ENCODE measurements at places on chromosomes 4 and X.

GRCh38 chr4:125693228-125693627 is 378.5 kb downstream of the FAT4 start:
- DNase-seq = no peak

DNA sequence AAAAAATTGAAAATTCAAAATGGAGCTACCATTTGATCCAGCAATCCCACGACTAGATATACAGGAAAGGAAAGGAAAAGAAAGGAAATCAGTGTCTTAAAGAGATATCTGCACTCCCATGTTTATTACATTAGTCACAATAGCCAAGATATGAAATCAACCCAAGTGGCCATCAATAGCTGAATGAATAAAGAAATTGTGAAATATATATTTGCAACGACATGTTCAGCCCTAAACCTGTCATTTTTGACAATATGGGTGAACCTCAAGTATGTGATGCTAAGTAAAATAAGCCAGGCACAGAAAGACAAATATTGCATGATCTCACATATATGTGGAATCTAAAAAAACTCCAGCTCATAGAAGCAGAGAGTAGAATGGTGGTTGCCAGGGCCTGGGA is 155.1 kb downstream of the ANXA5 start:
- DNase-seq = no peak

GRCh38 chr4:39609454-39609931 is 29.2 kb downstream of the SMIM14 start:
- DNase-seq = no peak

DNA sequence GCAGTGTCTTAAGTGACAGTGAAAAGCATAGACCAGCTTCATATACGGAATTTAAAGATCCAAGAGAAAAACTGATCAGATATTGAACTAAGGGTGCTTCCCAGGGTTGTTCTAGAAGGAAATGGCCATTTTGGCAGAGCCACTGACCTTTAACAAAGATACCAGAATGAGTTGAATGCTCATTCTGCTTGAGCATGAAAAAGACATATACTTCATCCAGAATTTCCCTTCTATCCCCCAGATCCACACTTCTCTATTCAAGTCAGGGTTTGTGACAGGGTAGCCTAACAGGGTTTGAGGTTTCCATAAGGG is 45.6 kb upstream of the FAM9C start:
- no peak for DNase-seq

DNA sequence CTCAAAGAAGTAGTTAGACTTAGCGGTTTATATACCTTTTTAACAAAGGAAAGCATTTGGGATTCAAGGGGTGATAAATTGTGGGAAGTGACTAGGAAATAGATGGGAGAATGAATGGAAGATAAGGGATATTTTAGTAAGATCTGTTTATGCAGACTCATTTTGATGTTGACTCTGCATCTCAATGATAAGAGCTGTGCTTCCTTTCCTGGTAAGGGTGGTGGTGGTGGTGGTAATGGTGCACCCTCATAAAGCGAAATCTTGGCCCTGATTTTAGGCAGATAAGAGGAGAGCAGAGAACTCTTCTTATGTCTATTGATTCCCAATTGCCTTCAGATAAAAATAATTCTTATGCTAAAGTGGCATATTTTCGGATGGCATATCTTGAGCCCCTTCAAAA is 197.1 kb downstream of the SPRY1 start:
- DNase-seq = no peak

DNA sequence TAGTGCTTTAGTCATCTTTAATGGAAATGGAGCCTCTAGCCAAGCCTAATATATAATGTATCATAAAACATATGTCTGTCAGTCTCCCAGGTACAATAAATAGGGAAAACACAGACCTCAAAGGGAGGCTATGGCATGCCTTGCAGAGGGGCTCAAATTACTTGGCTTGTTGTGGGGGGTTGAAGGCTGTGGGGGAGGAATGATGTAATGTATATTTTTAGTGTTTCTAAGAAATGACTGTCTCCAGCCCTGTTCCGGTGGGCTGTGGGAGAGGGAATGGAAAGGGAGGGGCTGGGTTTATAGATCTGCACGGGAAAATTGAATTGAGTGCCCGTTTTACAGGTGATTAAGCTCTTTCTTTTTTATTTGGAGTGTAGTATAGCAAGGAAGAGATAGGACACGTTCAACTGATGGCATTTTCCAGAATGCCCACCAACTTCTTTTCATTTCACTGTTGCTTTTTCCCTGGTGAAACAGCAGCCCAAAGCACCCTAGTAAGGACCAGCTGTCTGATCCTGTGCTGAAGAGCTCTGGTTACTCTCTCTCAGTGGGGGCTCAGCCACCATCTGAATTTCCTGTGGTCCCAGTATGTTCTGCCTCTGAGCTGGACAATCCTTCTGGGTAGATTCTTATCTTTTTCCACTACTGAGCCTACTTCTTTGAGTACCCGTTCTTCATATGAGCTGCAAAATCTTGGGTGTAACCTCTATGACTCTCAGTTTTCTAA is 220.7 kb upstream of the CASK start:
- DNase-seq = no peak

GRCh38 chr4:87006426-87006675 is 71.5 kb downstream of the AFF1 start:
- DNase-seq = peak; percentile 52

DNA sequence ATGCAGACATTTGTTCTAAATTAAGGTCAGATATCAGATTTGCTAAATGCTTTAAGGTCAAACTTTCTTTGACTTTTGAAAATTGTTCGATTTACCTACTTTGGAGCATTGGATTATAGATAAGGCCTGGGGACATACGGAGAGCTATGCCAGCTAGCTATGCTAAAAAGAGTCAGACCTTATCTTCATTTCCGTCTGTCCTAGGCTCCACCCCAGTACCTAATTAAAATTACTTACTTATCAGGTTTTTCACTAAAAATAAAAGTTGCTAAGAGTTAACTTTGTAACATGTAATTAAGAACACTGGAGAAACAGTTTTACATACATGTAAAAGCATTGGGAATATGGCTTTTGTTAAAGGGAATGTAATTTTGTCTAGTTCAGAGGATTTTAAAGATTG is 7.1 kb upstream of the TMEM35A start:
- no peak for DNase-seq

GRCh38 chrX:9557091-9557490 is 92.2 kb downstream of the TBL1X start:
- DNase-seq = no peak

- DNase-seq = no peak
Measured at GRCh38 chr4:5101571-5101970, 50.3 kb downstream of the STK32B start.

GRCh38 chr4:79395841-79396240 is 12.2 kb downstream of the GK2 start:
- no peak for DNase-seq

DNA sequence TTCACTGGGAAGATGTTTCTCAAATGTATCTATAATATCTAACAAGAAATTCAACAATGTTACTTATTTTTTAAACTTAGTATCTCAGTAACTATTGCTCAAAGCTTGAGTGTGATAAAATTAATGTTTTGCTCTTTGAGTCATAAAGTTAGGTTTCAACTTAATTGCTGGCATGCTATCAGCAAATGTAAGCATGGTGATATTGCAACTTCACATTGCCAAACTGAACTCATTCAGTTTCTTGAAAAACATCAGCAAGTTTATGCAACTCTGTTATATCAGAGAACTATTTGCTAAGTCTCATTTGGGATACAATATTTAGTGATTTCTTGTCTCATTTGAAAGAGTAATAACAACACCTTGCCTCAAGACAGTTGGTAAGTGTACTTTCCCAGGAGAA is 91.2 kb upstream of the KLF3 start:
- no peak for DNase-seq

- no peak for DNase-seq
Measured at GRCh38 chr4:94766856-94767255, 9.1 kb downstream of the BMPR1B start.

DNA sequence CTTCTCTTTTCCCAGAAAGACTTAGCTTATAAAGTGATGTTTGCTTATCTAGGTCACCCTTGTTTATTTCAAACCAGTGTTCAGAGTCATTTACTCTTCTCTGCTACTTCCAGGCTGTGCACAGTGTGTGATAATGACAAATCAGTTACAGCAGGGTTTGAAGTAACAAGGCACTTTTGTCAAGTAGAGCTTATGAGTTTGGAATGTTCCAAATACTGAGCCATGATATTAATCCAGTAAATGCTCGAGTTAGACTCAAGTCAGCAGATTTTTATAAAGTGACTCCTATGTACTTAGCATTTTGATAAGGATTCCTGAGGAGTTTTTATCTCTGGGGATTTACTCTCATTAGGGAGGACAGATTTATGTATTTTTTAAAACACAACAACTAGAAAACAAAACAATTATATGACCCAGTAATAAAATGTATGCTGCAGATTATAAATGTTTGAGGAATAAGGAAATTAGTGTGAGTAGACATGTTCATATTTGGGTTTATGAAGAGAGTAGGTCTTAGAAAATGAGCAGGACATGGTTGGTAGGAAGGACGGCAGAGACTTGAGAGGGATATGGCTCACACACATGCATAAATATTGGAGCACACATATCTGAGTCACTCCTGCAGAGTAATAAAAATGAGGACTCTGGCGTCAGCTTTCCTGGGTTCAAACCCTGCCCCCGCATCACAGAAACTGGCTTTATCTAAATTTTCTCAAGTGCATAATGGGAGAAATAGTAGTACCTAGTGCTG is 271.2 kb downstream of the FBXO8 start:
- no peak for DNase-seq

DNA sequence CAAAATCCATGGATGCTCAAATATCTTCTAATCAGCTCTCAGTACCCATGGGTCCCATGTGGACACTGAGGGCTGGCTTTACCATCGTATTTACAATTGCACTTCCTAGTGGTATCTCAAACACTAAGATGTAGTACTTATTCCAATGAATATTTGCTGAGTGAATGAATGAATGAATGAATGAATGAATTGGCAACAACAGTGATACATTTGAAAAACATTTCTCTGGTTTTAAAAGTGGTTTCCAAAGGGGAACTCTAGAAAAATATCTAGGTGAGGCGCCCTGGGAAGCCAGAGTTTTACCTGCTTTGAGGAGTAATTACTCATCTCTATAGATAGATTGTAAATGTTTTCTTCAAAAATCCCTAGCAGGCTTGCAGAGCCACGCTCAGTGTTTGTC is 76.6 kb downstream of the CYTL1 start:
- DNase-seq = no peak

GRCh38 chr4:153161226-153161963 is 42.8 kb upstream of the TRIM2 start:
- no peak for DNase-seq

GRCh38 chr4:153832720-153833287 is 43.9 kb upstream of the SFRP2 start:
- no peak for DNase-seq

GRCh38 chr4:37648084-37648817 is 37.9 kb downstream of the RELL1 start:
- DNase-seq = no peak

GRCh38 chr4:24853142-24853541 is 57.8 kb downstream of the SOD3 start:
- no peak for DNase-seq

DNA sequence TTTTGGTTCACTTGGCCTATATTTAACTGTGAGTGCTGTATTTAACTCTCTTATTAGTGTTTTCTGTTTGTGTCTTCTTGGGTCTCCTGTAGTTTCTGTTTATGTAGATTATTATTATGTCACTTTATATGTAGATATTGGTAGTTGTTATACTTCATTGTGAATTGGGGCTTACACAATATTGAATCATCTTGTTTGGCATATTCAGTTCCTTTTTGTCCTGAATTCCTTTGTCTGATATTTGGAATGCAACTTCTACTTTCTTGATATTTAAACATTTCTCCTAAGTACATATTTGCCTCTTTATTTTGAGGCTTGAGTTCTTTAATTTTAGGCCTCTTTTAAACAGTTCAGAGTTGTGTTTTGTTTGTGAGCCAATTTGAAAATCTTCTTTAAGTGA is 544.8 kb upstream of the ADGRL3 start:
- no peak for DNase-seq

- DNase-seq = no peak
Measured at GRCh38 chr4:150375025-150375424, 206.9 kb upstream of the MAB21L2 start.

DNA sequence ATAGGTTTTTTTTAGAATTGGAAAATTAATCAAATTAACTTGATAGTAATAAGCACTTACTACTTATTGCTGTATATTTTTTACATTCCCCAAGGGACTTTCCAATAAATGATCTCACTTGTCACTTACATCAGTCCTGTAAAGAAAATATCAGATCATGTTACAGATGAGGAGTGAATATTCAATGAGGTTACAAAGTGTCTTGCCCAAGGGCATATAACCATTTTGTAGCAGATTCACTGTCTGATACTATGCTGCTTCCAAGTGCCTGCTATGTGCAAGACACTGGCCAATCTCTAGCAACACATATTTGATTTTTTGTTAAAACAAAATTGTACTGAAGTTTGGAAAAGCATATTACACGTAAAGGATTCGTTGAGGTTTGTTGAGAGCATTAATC is 1287.7 kb downstream of the FAM133A start:
- no peak for DNase-seq

GRCh38 chr4:124224256-124224655 is 488.3 kb downstream of the ANKRD50 start:
- DNase-seq = no peak

DNA sequence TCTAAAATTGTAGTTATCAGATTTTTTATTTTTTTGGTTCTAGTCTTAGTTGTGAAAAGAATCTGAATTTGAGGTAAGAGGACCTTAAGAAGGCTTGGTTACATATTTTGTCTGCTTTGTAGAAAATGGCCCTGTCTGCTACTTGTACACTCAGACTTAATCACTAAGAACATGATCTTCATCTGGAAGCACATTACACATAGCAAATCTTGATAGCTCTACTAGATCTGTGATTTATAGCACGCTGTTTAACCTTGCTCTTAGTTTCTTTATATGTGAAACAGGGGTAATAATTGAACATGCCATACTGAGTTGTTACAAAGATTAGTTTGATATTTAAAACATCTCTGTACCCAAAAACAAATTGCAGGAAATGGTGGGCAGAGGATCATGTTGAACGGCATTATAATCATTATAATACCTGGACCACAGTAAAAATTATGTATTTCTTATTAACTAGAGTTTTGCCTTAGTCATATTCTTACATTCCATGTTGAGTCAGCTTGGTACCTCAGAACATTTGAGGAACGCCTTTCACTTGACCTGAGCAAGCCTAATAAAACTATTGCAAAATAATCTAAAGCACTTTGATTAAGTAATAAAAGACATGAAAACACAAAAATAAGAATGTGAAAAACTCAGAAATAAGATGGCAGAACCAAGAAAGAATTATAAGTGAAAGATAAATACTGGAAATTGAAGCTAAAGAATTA is 738.0 kb upstream of the AADAT start:
- DNase-seq = no peak

DNA sequence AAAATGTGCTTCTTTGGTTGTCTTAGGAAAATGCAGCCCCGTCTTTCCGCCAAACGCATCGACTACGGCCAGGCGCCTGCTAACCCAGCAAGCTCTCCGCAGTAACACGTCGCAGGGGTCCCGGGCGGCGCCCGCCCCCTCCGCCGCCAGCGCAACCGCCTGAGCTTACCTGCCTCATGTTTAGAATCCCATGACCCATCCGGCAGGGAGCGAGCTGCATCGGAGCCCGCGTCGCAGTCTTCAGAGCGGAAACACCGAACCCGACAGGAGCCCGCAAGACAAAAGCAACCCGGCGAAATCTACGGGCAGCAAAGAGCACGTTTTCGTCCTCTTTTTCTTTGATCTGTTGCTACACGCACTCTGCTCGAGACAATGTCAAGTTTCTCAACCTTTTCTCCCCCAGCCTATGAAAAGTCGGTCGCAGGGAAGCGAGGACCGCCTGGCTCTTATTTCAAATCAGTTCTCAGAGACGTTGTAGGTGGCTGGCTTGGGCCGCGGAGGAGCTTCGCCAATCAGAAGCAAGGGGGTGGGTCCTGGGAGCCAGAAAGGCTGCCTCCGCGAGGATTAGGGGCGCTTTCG is at the start of gene MID1:
TSS of gene MID1 (minus strand) at position 465 of the 579 bp plus-strand sequence. CDS start 53,038 bp downstream, outside the sequence.
- no peak for DNase-seq
